ENCODE measurements at places on chromosomes 2 and 18. TPM values are rescaled to one million over a fixed set of nuclear protein-coding genes. Genes with fewer than 3 reads are reported as not detected.

CLEC4F gene
- not detected for total RNA-seq

PDCD1 gene
- total RNA-seq: 3.3 TPM

ANKRD62 gene
- not detected for total RNA-seq

FNDC4 gene
- 1.7 TPM for total RNA-seq

MTLN gene
- 204 TPM for total RNA-seq

HK2 gene
- 19.0 TPM for total RNA-seq

RUFY4 gene
- not detected for total RNA-seq

NT5DC4 gene
- total RNA-seq: not detected

UGT1A5 gene
- not detected for total RNA-seq

CPO gene
- total RNA-seq: 0.25 TPM

RBM44 gene
- total RNA-seq: 0.27 TPM

UNC80 gene
- total RNA-seq: 0.03 TPM

CYP1B1 gene
- 17.7 TPM for total RNA-seq

APCDD1 gene
- total RNA-seq: 38.0 TPM

PROKR1 gene
- total RNA-seq: not detected

EFHD1 gene
- 29.7 TPM for total RNA-seq

UGT1A6 gene
- total RNA-seq: not detected

MOGAT1 gene
- total RNA-seq: 0.44 TPM

FBLN7 gene
- total RNA-seq: 0.60 TPM

CDH2 gene
- total RNA-seq: 370 TPM

NCK2 gene
- total RNA-seq: 24.7 TPM

G6PC2 gene
- not detected for total RNA-seq

LCT gene
- total RNA-seq: not detected

DUSP2 gene
- total RNA-seq: 0.82 TPM

ARHGAP28 gene
- 1.5 TPM for total RNA-seq

CXCR4 gene
- 3.2 TPM for total RNA-seq

REEP1 gene
- 30.2 TPM for total RNA-seq

NOSTRIN gene
- 14.7 TPM for total RNA-seq

CCDC102B gene
- 6.1 TPM for total RNA-seq

ACADL gene
- total RNA-seq: 1.3 TPM

RGPD6 gene
- 11.5 TPM for total RNA-seq

ATL2 gene
- 28.4 TPM for total RNA-seq

FAM237A gene
- total RNA-seq: not detected

SH2D6 gene
- total RNA-seq: not detected

NEURL3 gene
- total RNA-seq: not detected

IL1R2 gene
- total RNA-seq: 0.96 TPM

All from left ventricle myocardium inferior (tissue), 1 donor.